ENCODE measurements at places on chromosomes 11 and 22.

DNA sequence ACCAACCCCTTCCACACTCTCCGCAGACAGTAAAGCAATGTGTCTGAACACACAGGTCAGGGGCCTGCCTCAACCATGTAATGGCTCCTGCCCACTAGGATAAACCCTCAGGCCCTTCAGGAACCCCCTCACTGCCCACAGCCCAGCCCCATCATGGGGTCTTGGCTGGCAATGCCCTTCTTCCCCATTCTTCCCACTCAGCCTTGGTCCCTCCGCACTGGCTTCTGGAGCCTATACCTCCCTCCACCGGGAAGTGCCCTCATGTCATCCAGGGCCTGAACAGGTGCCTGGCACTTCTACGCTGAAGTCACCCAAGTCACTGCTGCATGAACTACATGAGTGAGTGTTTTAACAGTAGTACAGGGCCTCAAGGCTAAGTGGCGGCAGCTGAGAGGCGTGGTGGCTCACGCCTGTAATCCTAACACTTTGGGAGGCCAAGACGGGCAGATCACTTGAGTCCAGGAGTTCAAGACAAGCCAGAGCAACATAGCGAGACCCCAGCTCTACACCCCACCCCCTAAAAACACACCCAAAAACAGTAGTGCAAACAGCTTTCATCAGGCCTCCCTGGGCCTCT is 74.8 kb upstream of the PITPNB start:
- no peak for DNase-seq

DNA sequence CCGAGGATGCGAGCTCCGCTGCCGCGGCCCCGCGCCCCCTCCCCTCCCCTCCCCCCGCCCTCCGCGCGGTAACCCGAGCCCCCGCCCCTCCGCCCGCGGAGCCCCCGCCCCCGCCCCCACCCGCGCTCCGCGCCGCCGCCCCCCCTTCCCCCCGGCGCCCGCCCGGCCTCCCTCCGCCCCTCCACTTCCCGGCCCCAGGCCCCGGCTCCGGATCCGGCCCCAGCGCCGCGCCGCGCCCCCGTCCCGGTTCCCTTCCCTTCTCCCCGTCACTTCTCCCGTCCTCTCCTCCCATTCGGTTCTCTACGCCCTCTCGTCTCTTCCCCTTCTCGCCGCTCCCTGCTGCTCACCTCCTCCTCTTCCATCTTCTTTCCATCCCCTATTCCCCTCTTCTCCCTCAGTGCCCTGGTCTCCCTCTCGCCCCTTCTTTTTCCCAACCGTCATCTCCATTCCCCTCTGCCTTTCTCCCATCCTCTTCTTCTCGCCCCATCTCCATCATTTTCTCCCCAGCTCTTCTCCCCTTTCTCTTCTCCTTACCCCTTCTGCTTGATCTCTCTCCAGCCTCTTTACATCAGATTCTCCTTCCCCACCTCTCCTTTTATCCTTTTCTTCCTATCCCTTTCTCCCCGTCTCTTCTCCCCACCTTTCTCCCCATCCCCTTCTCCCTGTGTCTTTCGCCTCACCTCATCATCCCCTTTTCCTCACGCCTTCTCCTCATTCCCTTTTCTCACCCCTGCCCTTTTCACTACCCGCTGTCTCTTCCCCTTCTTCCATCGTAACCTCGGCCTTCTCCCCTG is at the start of gene DCHS1:
Gene DCHS1 (minus strand): TSS at position 20 of the 794 bp plus-strand sequence. CDS start 14,196 bp downstream, outside the sequence.
- peak; percentile 22 for DNase-seq

GRCh38 chr22:37752189-37753087 is 55.3 kb upstream of the GCAT start:
- no peak for DNase-seq

- no peak for DNase-seq
These were observed 68.4 kb downstream of the TCF20 start for GRCh38 chr22:42202048-42202447.

GRCh38 chr11:460331-461199 is 10.5 kb downstream of the PTDSS2 start:
- no peak for DNase-seq

GRCh38 chr11:102552447-102553194 is 22.1 kb upstream of the MMP7 start:
- DNase-seq = no peak

- no peak for DNase-seq
These were observed 469.9 kb downstream of the MN1 start for GRCh38 chr22:27331526-27332281.

- DNase-seq = no peak
These were observed 657.7 kb downstream of the OPCML start for GRCh38 chr11:132874638-132875037.

DNA sequence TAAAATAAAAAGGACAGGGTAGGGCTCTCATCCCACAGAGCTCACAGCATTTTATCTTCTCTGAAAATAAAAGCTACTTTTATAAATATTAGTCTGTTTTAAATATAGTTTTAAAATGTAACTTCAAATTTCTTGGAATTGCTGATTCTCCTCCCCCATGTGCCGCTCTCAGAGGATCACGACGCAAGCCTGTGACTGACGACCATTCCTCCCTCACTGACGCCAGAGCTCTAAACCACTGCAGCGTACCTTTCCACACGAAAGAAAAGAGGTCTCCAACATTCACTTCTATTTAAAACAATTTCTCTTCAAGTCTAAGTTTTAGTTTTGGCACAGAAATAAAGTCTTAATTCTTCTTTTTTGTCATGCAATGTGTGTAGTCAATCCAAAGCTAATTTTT is 9.3 kb downstream of the TOLLIP start:
- no peak for DNase-seq

DNA sequence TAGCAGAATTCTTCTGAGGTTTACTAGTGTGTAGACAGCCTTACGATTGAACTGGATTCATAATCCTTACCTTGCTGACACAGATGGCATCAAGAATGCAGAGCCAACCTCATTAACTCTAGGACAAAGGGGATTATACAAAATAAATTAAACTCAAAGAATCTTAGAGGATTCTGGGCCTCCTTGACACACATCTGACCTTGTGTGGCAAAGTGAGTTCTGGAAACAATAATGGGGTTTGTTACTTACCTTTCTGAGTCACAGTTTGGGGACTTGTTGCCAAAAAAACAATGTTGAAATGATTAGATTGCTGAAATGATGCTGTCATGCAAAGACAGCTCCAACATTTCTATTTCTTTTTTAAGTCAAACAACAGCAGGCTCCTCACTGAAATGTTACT is 179.1 kb upstream of the ISX start:
- DNase-seq = no peak

- DNase-seq = no peak
These were observed 12.5 kb upstream of the MB start for GRCh38 chr22:35629406-35630216.

DNA sequence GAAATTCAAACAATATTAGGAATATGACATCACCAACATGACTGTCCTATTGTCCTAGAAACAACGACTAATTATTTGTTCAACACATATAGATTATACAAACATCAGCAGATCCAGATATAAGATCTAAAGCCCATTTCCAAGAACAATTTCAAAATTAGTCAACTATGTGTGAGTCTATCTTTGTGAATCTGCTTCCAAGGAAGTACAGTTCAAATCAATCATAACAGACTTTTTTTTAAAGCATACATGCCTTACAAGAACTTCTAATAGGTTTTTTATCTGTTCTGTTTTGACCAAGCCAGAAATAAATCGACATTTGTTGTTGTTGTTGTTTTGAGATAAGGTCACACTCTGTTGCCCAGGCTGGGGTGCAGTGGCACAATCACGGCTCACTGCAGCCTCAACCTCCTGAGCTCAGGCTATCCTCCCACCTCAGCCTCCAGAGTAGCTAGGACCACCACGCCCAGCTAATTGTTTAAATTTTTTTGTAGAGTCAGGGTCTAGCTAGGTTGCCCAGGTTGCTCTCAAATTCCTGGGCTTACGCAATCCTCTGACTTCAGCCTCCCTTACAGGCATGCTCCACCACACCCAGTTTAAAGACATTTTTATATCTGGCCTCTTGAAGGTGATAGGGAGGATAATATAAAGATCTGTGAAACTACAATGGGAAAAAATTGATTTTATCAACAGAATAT is 54.8 kb downstream of the DENND5A start:
- no peak for DNase-seq

DNA sequence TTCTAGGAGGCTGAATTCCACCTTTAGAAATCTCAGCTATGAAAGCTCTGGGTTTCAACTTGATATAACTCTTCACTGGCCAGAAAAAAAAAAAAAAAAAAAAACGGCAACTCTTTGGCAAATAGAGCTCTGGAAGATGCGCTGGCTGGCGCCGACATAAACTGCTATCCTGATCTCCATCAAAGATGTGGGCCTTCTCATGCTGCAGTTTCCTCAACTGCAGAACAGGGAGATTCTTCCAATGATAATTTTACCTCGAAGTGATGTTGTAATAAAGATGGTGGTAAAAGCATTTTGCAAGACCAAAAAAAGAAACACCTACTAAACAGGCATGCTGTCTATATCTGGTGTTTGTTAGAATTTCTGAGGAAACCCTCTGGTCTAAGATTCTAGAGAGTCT is 20.3 kb downstream of the FLI1 start:
- DNase-seq = no peak

- no peak for DNase-seq
These were observed 13.1 kb downstream of the MIAT start for GRCh38 chr22:26670459-26670858.

GRCh38 chr22:26756675-26757293 is 99.4 kb downstream of the MIAT start:
- peak; percentile 33 for DNase-seq

Data from D721Med (cell line).